ENCODE measurements at places on chromosomes 3 and 15.

DNA sequence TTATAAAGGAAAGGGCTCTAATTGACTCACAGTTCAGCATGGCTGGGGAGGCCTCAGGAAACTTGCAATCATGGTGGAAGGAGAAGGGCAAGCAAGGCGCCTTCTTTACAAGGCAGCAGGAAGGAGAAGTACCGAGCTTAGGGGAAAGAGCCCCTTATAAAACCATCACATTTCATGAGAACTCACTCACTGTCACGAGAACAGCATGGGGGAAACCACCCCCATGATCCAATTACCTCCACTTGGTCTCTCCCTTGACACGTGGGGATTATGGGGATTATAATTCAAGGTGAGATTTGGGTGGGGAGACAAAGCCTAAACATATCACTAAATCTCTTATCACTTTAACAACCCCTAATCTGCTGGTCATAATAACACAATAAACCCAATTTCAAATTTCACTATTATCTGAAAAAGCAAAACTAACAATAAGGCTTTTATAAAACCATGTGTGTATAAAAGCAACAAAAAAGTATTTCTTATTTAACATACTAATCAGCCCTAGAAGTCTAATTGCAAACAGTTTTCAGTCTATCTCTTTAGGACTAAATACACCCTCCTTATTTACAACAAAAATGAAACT, 43.2 kb downstream of the SCAPER start:
- no peaks in the 10 kb centered on the region for H3K4me1 ChIP-seq
- H3K27ac ChIP-seq = no peak overlapping the region
- no peaks in the 10 kb centered on the region for H3K36me3 ChIP-seq
- no peaks in the 10 kb centered on the region for H3K27me3 ChIP-seq

DNA sequence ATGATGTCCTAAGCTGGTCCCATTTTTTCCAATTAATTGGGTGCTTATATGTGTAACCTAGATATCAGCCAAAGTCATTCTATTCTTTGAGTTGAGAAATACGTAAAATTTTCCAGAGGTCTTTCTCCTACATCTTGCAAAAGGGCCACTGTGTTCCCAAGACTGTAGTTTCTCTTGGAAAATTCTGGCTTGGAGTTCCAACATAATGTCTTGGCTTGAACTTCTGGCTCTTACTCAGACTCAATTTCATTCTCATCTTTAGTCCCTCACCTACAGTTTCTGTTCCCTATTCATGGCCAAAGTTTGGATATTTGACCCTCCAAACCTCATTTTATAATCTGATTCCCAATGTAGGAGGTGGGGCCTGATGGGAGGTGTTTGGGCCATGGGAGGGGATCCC, 201.4 kb upstream of the ARHGEF26 start:
- no peaks in the 10 kb centered on the region for H3K36me3 ChIP-seq
- no peak overlapping the region for H3K4me3 ChIP-seq
- H3K4me1 ChIP-seq = no peaks in the 10 kb centered on the region
- H3K27me3 ChIP-seq = no peaks in the 10 kb centered on the region
- H3K27ac ChIP-seq = no peak overlapping the region

DNA sequence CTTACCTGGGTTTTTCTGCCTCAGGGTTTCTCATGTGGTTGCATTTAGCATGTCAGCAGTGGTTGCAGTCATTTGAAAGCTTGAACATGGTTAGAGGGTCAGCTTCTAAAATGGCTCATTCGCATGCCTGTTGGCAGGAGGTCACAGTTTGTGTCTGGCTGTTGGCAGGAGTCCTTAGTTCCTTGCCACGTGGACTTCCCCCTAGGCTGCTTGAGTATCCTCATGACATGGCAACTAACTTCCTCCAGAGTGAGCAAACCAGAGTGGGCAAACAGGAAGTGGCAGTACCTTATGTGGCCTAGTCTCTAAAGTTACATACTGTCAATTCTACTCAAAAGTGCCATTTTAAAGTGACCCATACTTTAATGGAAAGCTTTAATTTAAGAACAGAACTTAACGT, 3.4 kb upstream of the UNC13C start:
- no peak overlapping the region for H3K27ac ChIP-seq
- DNase-seq = no peak
- no peaks in the 10 kb centered on the region for H3K36me3 ChIP-seq
- no peak overlapping the region for H3K4me3 ChIP-seq

- H3K4me1 ChIP-seq = no peaks in the 10 kb centered on the region
- no peak overlapping the region for H3K27ac ChIP-seq
- no peak for DNase-seq
- H3K27me3 ChIP-seq = no peaks in the 10 kb centered on the region
Measured at GRCh38 chr3:48938156-48938555, 19.5 kb downstream of the ARIH2 start.
